NCI-H2081 (cell line): ENCODE measurements at places on chromosomes 16 and 17.

DNA sequence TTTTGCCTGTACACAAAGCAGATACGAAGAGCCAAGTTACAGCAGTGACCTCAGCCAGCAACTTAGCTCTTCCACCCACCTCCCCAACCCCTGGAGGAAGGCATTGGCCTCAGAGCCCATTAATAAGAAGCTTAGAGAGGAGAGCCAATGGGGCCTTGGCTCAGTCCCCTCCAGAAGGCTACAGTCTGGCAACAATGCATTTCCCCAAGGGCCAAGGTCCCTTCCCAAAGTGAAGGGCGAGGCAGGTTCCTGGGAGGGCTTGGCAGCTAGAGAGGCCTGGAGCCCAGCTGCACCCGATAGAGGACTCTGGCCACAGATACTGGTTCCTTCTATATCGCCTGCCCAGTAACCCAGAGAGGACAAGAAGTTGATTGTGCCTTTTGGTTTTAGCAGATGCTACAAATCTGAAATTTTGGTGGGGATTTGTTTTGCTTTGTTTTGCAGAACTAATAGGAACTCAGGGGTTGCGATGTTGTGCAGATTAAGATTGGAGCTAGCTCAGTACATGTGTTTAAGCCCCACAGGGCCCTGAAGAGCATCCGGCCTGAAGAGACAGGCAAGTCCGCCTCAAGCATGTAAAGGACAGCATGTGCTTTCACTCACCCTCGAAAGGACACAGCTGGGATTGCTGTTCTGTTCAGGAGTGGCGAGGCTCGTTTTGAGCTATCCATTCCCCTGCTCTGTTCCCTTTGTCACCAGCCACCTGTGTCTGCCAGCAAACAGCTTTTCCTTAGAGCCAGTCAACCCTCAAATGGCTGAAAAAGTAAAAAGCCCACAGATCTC lies 12.0 kb upstream of the PNPO start:
- DNase-seq, result no peak

GRCh38 chr17:46056800-46057304 lies 57.8 kb downstream of the STH start:
- no peak for DNase-seq

DNA sequence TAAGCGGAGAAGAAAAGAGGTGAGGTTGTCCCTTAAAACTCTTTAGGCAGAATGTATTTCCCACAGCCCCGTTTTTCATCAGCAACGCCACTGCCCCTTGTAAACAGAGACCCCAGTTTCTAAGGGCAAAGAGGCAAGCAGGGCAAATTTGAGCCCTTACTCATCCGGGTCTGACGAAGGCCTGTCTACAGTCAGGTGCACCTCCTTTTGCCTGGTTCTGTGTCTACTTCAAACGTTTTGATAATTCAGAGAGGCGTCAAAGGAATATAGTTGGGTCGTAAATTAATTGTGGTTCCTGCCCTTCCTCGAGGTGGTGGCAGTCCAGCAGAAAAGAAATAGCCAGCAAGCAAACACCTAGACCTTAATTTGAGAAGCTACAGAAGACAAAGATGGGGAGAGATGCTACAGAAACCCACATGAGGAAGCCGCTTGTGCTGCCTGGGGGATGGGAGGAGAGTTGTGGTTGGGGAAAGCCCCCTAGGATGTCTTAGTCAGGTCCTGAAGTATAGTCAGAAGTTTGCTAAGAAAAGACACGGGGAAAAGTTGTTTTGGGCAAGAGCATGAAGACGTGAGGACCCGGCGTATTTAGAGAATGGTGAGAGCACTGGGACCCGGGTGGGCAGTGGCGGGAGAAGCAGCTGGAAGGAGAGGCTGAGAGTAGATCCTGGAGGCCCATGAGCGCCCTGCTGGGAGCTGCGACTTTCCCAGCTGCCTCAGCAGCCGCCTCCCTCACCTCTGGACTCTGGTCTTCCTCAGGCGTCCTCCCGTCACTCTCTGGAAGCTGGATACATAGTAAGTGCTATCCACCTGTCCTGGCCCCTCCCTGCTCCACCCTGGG lies 2.4 kb downstream of the FBRS start:
- no peak for DNase-seq

DNA sequence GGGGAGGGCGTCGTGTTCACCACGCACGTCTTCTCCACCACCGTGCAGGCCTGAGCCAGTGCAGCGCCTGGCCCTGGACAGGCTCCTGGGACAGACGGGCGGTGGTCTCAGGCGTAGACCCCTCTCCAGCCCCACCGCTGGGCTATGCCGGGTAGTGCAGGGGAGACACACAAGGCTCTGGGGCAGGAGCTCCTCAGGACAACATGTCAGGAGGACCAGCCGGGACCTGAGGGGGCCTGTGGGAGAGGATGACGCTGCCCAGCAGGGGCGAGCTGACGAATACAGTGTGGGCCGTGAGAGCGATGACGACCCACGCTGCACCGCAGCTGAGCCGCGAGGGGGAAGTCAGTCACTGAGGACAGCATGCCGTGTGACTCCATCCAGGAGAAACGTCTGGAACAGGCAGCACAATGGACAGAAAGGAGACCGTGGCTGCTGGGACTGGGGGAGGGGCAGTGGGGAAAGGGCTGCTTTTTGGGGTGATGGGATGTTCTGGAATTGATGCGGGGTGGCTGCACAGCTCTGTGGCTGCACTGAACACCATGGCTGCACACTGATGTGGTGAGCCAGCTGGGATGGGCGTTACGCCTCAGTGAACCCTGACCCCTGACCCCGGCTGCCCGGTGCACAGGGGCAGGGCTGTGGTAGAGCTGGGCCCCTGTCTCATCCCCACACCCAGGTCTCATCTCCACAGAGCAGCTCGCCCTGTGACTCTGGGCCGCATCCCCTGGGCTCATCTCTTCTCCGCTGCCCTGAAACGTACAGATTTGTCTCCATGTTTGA lies 20.2 kb downstream of the DNASE1 start:
- no peak for DNase-seq

- DNase-seq, result no peak
Observed at GRCh38 chr16:69663846-69664245, 62.5 kb downstream of the NQO1 start.

DNA sequence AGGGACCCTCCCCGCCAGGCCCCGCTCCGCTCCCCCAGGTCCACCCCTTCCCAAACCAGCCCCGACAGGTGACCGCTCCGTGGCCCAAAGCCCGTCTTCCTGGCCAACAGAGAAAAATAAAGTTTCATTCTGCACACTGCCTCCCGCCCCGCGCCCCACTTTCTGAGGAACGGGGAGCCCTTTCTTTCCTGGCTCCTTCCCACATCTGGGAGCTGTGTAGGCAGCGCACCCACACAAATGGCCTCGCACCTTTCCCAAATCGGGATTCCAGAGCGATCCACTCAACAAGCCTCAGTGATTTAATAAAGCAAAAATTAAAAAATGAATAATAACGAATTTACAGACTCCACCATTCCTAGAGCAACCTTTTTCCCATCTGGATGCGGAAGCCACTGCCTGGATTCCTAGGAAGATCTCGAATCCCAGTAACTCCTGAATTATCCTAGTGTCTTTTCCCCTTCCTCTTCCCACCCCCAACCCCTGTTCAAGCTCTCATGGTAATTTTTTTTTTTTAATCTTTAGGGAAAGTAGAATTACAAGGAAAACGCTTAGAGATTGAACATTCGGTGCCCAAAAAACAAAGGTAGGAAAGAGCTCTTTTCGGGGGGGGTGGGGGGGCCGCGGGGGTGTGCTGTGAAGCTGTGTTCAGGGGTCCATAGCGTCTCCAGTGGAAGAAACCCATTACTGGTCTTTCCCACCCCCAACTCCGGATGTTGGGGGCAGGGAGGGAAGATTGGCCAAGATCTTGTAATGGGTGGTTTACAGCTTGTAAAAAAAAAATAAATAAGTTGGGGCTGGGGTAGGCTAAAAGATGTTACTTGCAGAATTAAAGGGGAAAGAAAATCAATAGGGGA lies 1.6 kb downstream of the IGF2BP1 start:
- no peak for DNase-seq

DNA sequence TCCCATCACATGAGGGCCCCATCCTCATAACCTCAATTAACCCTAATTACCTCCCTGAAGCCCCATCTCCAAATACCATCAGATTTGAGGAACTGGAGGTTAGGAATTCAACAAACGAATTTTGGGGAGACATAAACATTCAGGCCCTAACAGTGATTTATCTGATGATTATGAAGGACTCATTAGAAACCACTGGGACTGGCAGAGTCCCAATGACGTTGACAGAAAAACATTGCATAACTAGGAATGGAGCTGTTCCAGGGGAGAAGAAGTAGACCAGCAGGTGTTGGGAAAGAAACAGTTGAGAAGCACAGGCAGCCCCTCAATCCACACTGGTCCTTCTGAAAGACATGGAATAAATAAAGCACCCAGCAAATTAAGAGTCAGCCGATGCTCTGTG lies 282.0 kb downstream of the MAP2K4 start:
- no peak for DNase-seq

DNA sequence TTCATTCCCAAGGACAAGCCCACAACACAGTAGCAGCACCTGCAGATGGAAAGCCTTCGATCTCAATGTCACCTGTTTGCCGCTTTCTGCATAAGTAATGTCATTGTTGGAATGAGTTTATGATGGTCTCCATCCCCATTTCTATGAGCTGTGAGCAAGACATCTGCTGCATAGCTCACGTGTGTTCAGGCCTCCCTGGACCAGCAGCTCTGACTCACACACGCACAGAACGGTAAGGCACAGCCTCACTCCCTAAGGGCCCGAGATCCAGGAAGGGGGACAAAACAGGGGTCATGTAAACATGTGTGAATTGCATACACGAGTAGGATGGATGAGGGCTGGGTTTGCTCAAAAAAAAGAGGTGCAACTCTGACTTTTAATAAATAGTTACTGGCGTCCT lies 223.1 kb downstream of the SOX9 start:
- no peak for DNase-seq

- peak; percentile 16 for DNase-seq
Observed at GRCh38 chr16:13923703-13924298, 3.8 kb downstream of the ERCC4 start.

DNA sequence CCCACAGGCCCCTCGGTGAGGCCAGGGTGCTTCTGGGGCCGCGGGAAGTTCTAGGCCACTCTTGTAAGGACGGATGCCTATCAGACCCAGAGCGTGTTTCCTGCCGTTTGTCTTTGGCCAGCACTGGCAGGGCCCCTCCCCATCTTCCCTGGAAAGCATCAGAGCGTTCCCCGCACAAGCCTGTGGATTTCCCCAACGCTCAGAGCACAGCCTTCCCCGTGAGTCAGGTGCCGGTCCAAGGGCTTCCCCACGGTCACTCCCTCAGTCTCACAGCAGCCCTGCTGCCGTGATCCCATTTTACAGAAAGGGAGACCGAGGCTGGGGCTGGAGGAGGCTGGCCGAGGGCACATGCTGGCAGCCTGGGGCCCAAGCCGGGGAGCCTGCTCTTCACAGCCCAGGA lies 33.7 kb downstream of the CRISPLD2 start:
- no peak for DNase-seq

DNA sequence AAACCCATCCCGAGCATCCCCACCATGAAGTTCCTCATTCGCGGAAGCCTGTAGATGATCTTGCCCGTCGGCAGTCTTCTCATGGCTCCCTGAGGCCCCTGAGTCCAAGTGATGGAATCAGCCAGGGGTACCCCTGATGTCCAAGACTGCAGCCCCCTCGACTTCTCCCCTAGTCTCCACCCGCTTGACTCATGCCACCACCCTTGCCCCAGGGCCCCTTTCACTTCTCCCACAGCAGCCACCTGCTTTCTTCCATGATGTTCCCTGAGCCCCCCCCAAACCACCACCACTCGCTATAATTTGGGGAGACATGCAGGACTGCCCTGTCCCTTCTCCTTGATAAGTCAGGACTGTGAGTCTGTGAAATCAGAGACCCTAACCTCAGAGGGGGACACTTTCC lies 11.4 kb downstream of the BEAN1 start:
- DNase-seq, result no peak

- no peak for DNase-seq
Observed at GRCh38 chr17:57965521-57966160, 10.4 kb upstream of the CUEDC1 start.

DNA sequence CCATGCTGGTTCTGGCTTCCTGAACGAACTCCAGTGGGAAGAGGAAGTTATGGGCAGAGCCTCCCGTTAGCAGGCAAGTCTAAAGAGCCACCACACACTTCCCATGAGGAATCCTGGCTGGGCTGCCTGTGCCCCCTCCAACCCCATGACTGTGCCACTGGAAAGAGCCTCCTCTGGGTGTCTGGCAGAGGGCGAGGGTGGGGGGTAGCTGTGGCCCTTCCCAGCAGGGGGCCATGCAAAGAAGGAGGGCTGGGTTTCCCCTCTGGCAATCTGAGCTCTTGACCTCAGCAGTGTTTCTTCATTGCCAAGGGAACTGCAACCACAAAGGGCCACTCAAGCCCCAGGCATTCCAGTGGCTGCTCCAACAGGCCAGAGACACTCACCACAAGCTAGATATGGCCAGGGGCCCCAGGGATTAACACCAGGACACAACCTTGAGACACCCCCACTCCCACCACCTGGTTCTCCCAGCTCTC lies 1.7 kb upstream of the RRAD start:
- no peak for DNase-seq

DNA sequence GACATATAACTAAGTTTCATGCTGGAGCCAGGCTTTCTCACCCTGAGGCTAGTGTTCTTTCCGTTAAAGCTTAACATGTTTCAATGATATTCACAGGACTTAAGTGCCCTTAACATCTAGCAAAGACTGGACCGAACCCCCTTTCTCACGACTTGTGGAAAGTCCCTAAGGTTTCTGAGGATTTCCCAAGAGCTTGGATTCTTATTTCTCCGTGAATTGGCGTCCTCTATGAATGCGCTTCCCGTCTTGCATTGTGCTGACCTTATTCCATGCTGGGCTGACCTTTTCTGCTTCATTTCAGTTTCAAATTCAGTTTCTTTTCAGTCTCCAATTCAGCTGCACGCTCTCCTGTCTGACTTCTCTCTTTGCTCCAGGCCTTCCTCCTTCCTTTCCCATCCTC lies 206.4 kb downstream of the HS3ST3A1 start:
- DNase-seq, result no peak

GRCh38 chr17:64182325-64183012 lies 52.5 kb upstream of the ERN1 start:
- no peak for DNase-seq

GRCh38 chr16:56966093-56966475 lies 4.3 kb downstream of the CETP start:
- no peak for DNase-seq

DNA sequence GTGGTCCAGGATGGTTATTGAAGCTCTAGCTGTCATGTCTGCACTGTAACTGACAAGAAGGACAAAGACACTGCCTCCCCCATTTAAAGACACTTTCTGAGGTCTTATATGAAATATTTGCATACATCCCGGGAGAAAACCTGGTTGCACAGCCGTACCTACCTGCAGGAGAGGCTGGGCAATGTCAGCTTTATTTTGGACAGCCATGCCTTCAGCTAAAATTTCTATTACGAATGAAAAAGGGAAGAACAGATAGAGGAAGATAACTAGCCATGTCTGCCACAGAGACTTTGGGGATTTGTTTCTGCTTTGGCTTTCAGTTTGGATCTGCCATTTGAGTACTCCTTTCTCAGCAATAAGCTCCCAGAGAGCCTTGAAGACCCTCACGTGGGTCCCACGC lies 19.0 kb downstream of the SLC7A6 start:
- no peak for DNase-seq

DNA sequence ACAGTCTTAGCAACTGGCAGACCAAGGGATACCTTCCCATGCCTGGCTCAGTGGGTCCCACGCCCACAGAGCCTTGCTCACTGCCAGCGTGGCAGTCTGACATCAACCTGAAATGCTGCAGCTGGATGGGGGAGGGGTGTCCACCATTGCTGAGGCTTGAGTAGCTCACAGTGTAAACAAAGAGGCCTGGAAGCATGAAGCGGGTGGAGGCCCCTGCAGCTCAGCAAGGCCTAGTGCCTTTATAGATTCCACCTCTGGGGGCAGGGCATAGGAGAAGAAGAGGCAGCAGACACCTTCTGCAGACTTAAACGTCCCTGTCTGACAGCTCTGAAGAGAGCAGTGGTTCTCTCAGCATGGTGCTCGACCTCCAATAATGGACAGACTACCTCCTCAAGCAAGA lies 263.2 kb downstream of the KIF2B start:
- DNase-seq, result no peak
